ENCODE measurements at places on chromosomes 3 and 15.
A peak's percentile ranks its signal among the peaks of the same experiment; 100 is the strongest.

- no peak for DNase-seq
These were observed 1114.8 kb downstream of the ROBO2 start for GRCh38 chr3:78154521-78155186.

- no peak for DNase-seq
These were observed 249.4 kb downstream of the FAM43A start for GRCh38 chr3:194935061-194935460.

GRCh38 chr15:88431441-88431840 is 35.7 kb downstream of the MRPL46 start:
- DNase-seq = peak; percentile 64

DNA sequence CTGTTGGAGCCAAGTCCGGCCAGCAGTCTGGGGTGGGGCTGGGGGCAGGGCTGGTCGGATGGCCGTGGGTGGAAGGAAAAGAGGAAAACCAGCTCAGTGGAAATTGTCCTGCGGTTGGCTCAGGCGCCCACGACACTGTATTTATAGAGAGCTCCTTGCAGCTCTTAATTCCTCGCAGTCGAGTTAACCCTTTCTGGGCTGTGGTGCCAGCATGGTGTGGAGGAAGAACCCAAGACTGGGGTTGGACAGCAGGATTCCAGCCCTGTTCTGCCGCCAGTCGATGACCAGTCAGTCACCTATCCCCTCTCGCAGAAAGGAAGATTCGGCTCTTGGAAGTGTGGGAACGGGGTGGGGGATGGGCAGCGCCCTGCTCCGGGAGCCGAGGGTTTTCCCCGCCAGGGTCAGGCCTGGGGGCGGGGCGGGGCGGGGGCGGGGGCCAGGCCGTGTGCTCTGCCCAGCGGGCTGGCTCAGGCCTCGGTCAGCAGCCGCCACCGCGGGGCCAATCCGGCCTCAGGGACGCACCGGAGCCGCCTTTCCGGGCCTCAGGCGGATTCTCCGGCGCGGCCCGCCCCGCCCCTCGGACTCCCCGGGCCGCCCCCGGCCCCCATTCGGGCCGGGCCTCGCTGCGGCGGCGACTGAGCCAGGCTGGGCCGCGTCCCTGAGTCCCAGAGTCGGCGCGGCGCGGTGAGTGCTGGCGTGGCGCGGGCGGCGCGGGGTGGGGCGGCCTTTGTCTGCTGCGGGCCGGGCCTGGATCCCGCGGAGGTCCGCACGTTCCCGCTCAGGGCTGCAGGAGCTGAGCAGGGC is at the start of gene CD276:
Gene CD276 (plus strand): TSS at position 607 of the 804 bp plus-strand sequence. CDS start 15,257 bp downstream, outside the sequence.
- peak; percentile 88 for DNase-seq

GRCh38 chr3:122233101-122233952 is 49.9 kb downstream of the CASR start:
- no peak for DNase-seq

- DNase-seq = no peak
These were observed 556.6 kb upstream of the RGMA start for GRCh38 chr15:93645594-93645993.

GRCh38 chr15:101305820-101306255 is 10.8 kb upstream of the SNRPA1 start:
- DNase-seq = peak; percentile 59

- peak; percentile 76 for DNase-seq
These were observed 57.4 kb downstream of the MRPS25 start for GRCh38 chr3:15007681-15008141.

- DNase-seq = no peak
These were observed at the start of gene UBA7 for GRCh38 chr3:49813497-49814174. Gene UBA7, minus strand, starts transcription at chr3:49813953. Its CDS starts 166 bp downstream, at chr3:49813787.

DNA sequence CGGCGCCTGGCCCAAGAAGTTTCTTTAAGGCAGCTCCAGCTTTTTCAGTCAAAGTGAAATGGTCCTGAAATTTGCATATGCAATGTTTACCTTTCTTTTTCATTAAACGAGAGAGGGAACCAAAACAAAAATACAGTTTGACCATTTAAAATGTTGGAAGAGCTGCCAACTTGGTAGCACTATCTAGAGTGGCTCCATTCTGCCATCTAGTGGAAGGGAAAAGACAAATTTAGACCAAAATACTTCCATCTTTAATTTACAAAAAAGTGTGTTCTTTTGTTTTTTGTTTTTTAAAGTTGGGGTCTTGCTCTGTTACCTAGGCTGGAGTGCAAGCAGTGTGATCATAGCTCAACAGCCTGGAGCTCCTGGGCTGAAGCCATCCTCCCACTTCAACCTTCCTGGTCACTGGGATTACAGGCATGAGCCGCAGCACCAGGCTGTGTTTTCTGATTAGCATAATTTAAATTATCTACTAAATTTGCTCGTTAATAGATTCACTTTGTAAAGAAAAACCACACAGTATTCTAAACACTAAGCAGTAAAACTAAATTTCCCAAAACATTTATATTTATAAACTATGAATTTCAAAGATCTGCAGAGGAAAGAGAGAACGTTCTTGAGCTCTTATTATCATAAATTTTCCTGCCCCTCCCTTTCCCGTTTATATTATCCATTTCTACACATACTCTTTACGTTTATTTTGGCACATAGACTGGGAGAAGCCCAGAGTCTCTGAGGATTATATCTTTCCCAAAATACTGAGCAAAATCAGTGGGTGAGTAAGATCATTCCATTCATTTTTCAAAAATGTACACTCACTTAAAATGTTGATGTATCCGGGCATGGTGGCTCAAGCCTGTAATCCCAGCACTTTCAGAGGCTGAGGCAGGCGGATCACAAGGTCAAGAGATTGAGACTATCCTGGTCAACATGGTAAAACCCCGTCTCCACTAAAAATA is 15.4 kb upstream of the RFC4 start:
- peak; percentile 36 for DNase-seq

- no peak for DNase-seq
These were observed 38.9 kb upstream of the TPRG1 start for GRCh38 chr3:189132839-189133238.

All from osteocyte (in vitro differentiated cells).